ENCODE measurements at places on chromosomes 5 and 9.

DNA sequence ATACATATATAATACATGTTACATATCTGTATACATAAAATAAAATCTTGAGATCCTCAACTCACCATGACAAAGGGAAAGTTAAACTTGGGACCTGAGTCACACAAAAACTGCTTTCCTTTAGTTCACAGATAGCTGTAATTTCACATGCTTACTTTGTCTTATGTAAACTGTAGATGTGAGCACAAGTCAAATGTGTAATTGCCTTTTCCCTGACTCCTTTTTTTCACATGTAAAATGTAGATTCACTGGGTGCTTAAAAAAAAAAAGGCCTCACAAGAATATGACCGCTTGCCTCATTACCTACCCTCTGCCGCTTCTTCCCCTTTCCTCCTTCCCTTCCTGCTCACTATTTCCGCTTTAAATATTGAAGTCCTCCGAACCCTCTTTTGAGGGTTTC lies 21.9 kb upstream of the FAM169A start:
- DNase-seq: no peak

GRCh38 chr9:89720696-89721175 lies 115.9 kb downstream of the GADD45G start:
- no peak for DNase-seq

GRCh38 chr5:58484505-58484904 lies 6.7 kb upstream of the GAPT start:
- no peak for DNase-seq

DNA sequence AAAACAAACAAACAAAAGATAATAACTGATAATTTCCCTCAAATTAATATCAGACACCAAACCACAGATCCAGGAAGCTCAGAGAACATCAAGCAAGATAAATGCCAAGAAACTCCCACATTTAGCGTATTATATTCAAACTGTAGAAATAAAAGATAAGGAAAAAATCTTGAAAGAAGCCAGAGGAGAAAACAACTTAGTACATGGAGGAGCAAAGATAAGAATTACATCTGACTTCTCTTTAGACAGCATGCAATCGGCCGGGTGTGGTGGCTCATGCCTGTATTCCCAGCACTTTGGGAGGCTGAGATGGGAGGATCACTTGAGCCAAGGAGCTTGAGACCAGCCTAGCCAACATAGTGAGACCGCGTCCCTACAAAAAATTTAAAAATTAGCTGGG lies 17.2 kb upstream of the MLANA start:
- no peak for DNase-seq

- no peak for DNase-seq
Observed at GRCh38 chr5:76403766-76404222, 709 bp downstream of the IQGAP2 start.

DNA sequence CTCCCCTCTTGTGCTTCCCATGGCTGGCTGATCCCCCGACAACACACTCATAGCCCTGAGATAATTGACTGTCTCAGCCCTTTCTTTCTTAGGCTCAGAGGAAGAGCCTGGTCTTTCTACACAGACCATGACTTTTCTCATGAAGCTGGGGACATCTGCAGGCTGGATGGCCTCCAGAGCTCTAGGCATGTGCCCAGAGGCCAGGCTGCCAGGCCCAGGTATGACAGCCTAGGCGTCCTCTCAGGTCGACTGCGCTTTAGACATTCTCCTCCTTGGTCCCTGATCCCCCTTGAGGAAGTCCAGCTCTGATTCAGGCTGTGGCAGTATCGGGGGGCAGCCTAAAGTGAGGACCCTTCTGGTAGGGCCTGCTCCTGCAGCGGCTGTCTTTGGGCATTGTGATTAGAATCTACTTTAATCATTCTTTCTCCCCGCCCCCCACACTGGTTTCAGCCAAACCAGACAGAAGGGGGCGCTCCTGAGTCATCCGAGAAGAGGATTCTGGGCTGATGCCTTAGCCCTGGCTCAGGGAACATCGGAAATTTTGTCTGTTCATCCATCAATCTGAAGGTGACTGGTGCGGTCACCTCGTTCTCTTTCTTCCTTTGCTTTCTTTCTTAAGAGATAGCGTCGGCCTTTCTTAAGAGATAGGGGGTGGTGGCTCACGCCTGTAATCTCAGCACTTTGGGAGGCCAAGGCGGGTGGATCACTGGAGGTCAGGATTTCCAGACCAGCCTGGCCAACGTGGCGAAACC lies 66.5 kb upstream of the HSPA9 start:
- peak; percentile 39 for DNase-seq

- no peak for DNase-seq
Observed at GRCh38 chr9:114643896-114644295, 13.7 kb downstream of the TEX53 start.

DNA sequence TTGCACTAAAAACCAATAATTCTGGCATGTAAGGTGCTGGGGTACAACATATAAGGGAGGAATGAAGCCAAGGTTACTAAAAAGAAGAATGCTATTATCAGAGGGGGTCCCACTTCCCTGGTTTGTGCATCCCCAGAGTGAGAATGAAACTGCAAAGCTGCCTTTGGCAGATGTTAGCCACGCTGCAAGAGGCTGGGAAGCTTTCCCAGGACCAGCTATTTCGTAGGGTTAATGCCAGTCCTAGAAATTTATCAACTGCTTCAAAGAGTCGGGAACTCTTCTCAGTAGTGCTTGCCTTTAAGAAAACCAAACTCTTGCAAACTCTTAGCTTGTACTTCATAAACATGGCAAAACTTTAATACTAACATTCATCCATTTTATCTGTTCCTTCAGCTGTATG lies 87.5 kb upstream of the NR5A1 start:
- DNase-seq: no peak

DNA sequence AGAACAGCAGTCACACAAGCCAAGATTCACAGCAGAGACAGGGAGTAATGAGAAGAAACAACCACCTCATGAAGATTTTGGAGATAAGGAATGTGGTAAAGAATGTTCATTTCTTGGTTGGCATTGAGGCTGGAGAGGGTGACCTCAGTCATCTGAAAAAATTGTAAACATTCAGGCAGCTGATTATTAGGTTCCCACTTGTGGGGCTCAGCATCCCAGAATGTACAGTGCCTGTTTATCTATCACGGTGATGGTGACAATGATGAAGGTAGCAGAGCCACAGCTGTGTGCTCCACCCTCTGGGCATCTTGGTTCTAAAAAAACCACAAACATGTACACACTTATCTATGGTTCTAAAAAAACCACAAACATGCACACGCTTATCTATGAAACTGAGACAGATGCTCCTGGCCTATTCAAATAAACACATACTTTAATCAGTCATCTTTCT lies 143.9 kb upstream of the MOCS2 start:
- no peak for DNase-seq

- no peak for DNase-seq
Observed at GRCh38 chr5:59500014-59500413, 393.5 kb downstream of the PDE4D start.

GRCh38 chr5:54516051-54516655 lies 1.4 kb upstream of the SNX18 start:
- DNase-seq: no peak

DNA sequence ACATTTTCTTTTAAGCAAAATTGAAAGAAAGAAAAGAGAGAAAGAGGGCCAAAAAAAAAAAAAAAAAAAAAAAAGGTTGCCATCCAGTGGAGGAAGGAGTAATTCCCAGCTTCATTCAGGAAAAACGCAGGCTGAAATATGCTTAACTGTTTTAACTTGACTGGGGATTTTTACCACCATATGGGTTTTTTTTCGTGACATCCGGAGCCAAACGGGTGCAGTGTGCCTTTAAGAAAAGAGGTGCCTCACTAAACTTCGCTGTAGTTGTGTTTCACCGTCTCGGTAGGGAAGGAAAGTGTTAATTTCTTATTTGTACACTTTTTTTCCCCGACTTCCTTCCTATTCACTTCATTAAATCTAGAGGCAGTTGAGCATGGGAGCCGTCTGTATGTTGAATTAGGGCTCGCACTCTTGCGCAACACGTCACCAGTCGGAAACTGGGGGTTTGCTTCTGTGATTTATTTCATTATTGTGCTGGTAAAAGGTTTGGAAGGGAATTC lies 143.0 kb downstream of the SMARCA2 start:
- peak; percentile 68 for DNase-seq

- DNase-seq: peak; percentile 69
Observed at GRCh38 chr9:97740848-97741821, 44.0 kb upstream of the XPA start.

- DNase-seq: no peak
Observed at GRCh38 chr5:58136406-58136805, 323.5 kb downstream of the PLK2 start.

DNA sequence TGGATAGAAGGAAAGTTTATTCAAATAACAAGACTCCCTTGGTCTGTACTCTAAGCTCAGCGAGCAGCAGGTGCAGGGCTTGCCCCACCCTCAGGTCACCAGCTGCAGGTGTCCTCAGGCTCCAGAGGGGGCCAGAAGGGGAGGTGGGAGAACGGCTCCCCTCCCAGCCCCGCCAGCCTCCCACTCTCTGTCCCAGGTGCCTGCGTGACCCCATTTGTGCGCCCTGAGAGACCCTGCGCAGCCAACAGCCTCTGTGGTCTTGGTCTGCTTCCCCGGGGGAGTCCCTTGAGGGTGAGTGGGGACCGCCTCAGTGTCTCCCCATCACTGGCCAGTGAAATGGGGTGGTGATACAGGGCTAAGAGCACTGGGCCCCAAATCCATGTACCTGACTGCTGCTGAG lies 62.3 kb upstream of the STXBP1 start:
- no peak for DNase-seq

- no peak for DNase-seq
Observed at GRCh38 chr5:113142186-113142585, 165.6 kb downstream of the DCP2 start.

DNA sequence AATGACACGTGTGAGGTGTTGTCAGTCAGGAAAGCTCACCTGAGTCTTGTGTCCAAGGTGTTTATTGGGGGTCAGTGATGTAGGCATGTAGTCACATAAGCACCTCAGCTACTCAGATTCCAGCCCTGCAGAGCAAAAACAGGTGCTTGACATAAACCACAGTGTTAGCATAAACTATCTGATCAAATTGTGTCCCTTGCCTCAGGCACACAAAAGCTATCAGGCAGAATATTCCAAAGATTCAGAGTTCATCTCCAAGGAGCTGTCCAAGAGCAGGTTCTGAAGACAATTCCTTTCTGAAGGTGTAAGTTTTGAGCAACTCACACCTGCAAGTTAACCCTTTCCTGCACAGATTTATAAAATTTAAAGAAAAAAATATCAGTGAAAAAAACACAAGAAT lies 102.2 kb upstream of the ITGA1 start:
- no peak for DNase-seq

GRCh38 chr5:113022661-113023060 lies 46.1 kb downstream of the DCP2 start:
- no peak for DNase-seq

- no peak for DNase-seq
Observed at GRCh38 chr5:174271316-174271715, 225.8 kb downstream of the NSG2 start.

DNA sequence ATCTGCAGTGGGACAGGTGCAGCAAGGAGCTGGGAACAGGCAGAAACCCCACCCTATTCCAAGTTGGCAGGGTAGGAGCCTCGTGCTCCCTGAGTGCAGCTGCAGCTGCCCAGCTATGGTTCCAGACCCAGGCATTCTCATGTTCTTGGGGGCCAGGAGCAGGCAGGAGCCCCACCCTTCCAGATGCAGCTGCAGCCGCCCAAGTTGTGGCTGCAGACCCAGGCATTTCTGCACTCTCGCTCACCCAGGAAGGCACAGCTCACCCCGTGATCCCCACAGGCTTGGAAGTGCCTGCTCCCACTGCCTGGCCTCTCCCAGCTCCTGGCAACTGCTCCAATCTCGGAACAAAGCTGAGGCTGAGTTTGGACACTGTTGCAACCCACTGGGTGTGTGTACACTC lies 275.8 kb upstream of the ADRA1B start:
- no peak for DNase-seq

GRCh38 chr9:5587024-5587423 lies 41.9 kb upstream of the RIC1 start:
- DNase-seq: no peak

DNA sequence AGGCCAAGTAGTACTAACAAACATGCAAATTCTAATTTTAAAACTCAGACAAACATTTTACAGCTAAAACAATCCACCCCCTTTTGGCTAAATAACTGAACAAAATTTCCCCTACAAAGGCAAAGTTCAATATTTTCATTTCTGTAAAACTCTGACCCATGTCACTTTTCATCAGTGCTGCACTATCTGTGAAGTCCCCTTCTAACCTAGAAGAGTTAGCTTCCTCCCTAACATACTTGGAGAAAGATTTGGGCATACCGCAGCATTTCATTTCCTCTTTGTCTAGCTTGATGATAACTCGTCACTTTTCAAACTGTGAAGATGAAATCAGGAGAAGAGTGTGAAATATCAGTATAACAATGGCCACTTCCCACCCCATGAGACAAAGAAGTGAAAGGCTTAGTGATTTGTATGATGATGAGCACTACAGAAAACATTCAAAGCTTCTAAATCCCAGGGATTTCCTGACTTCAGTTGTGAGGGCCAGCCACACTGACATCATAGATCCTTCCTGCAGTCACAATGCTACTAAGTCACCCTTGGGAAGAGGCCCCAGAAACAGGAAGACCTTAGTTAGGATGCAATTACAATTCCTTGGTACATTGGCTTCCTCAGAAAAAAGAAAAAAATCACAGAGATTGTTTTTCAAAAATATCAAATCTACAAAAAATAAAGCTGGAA lies at the start of gene FAM81B:
Gene FAM81B (plus strand): TSS at position 555 of the 681 bp plus-strand sequence. CDS start 24 bp downstream, at position 579.
- DNase-seq: no peak

DNA sequence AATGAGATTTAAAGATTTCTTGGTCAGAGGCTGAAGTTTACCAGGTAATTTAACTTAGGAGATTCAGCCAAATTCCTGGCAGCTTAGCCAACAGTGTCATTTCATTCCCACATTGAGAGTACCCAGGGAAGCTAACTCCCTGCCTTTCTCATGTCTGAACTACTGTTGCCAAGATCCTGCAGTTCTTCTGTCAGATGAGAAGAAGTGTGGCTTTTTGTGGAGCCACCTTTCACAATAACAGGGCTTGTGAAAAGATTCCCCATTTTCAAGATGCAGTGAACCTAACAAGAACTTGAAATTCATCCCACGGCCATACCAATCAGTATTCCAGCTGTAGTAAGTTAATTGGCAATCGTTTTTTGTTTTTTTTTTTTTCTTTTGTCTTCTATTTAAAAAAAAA lies 176.4 kb downstream of the XRCC4 start:
- no peak for DNase-seq

DNA sequence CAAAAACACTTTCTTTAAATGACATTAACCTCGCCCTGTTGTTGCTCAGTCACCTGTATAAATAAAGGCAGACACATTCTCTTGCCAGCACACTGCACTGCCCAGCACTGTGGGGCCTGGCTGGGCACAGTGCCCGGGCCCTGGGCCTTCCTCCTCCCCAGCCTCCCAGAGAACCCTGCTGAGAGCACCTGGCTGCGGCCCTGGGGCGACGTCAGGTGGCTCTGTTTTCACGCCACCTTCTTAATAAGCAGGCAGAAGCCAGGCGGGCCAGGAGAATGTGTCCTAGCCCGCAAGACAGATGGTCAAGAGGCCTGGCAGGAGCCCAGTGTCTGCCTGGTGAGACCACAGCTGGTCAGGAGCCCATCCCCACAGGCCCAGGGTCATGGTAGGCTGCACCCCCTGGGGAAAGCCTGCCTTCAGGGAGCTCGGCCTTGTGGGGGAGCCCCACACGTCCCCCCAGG lies 8.2 kb upstream of the AGPAT2 start:
- no peak for DNase-seq
